Activated CD8-positive, alpha-beta memory T cell treated with anti-CD3 and anti-CD28 coated beads for 1 hour (primary cell): ENCODE measurements at places on chromosomes 6 and 20.

DNA sequence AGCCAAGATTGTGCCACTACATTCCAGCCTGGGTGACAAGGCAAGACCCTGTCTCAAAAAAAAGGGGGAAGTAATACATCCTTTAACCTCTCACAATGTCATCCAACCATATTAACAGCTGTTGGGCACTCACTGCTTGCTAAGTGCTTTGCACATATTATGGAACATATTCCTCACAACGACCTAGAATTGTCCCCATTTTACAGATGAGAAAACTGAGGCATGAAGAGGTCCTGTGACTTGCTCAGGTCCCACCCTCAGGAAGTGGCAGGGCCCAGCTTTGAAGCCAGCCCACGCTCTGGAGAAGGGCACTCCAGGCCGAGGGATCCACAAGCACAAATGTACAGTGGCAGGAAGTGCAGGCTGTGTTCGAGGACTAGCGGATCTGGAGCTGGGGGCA lies 33.3 kb downstream of the BPIFB1 start:
- DNase-seq = no peak

- no peak for DNase-seq
Observed at GRCh38 chr6:169168706-169169105, 84.9 kb downstream of the THBS2 start.

GRCh38 chr6:10587656-10588406 lies 66.7 kb downstream of the GCNT2 start:
- no peak for DNase-seq

DNA sequence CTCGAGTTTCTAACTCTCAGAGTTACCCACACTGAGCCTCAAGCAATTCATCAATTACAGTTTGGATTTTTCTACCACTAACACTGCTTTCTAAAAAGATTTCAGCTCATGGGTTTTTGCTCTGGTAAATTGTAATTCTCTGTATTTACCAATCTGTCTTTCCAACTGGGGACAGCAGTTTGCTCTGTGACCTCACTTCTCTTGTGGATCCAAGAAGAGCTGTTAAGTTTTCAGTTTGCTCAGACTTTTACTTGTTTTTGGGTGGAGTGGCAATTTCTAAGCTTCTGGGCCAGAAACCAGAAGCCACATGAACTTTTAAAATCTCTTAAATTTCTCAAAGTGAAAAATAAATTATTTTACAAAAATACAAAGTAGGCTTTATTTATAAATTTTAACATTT lies 74.2 kb downstream of the ROS1 start:
- DNase-seq = no peak

DNA sequence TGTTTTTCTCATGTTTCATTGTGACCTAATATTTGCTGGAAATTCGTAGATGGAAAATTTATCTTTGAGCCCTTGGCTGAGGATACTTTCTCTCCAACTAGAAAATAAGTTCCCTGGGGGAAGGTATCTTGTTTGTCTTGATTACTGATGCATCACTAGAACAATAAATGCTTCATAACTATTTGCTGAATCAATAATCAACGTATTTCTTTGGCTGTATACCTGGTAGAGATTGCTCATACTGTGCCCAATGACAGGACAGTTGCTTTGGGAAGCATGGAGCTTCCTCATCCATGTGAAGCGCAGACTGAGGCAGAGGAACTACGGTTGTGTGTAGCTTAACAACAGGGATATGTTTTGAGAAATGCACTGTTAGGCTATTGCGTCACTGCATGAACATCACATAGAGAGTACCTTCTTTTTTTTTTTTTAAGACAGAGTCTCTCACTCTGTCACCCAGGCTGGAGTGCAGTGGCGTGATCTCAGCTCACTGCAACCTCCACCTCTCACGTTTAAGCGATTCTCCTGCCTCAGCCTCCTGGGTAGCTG lies 34.2 kb upstream of the RPN2 start:
- DNase-seq = no peak

DNA sequence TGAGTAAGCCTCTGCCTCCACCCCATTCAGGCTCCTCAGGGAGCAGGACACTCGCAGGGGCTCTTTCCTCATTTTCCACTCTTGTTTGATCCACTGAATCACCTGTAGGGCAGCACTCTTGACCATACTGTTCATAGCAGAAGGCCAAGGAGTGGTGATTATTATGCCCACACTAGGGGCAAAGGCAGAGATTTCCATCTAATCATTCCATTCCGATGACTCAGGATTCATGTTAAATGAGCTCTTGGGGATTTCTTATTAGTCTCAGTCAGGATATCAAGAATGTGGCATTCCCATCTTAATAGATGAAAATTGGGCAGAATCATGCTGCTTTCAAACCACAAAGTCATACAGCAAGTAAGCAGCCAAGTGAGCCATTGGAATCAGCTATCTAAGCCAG lies 101.9 kb upstream of the MOCS1 start:
- DNase-seq = no peak

GRCh38 chr6:125931733-125932450 lies 24.7 kb upstream of the HINT3 start:
- DNase-seq = no peak

DNA sequence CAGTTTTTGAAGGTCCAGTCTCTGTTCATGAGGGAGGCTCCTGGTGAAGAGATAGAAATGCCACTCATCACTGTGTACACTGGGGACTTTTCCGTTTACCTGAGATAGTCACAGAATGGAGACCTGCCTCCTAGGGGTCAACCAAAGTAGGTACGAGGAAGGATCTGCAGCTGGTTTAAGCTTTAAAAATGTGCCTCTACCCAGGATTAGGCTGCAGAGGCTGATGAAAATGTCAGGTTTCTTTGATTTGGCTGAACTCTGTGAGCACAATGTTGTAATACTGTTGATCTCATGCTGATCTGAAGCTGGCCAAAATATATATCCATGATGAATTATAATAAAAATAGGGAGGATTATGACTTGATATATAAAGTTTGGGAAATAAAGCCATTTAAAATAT lies 182.7 kb downstream of the ADAT2 start:
- DNase-seq = no peak

GRCh38 chr20:21286775-21287174 lies 16.4 kb upstream of the XRN2 start:
- no peak for DNase-seq

DNA sequence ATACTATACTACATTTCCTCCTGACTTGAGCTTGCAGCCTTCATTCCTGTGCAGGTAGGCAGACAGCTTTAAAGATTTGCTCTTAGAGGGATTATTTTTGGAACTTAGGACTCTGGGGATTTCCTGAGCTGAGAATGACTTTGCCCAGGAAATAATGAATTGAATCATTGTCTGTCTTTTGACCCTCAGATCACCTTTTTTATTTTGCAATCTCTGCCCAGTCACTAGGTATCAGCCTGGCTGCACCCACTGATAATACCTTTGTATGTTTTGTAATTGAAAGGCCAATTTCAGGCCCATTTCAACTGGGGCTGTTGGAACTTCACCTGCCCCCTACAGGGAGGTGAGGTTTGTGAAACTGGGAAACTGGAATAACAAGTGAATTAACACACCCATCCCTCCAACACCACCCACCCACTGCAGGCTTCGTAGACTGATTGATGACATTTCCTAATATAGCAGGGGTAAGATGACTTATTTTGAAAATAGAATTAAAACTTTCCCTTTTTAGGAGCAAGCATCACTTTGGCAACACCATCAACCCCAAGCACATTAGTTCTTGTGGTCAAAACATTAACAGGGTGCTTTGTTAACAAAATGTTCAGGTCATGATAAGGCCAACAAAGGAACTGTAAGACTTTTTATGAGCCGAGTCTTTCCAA lies 157.1 kb upstream of the CENPW start:
- no peak for DNase-seq

DNA sequence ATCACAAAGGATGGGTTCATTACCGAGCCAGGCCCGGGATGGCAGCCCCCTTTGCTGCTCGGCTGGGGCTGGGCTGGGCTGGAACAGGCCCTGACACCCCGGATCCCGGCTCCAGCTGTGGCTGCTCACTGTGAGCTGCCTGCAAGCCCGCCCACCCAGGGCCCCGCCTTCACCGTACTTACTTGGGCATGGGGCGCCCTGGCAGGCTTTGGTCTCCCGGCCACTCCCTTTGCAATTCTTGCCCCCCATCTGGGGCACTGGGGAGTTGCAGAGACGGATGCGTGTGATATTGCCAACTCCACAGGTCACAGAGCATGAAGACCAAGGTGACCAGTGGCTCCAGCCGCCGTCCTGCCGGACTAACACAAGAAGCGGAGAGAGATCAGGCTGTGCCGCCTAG lies 16.7 kb downstream of the THBS2 start:
- no peak for DNase-seq

GRCh38 chr20:14295238-14295637 lies 42.2 kb downstream of the FLRT3 start:
- no peak for DNase-seq

DNA sequence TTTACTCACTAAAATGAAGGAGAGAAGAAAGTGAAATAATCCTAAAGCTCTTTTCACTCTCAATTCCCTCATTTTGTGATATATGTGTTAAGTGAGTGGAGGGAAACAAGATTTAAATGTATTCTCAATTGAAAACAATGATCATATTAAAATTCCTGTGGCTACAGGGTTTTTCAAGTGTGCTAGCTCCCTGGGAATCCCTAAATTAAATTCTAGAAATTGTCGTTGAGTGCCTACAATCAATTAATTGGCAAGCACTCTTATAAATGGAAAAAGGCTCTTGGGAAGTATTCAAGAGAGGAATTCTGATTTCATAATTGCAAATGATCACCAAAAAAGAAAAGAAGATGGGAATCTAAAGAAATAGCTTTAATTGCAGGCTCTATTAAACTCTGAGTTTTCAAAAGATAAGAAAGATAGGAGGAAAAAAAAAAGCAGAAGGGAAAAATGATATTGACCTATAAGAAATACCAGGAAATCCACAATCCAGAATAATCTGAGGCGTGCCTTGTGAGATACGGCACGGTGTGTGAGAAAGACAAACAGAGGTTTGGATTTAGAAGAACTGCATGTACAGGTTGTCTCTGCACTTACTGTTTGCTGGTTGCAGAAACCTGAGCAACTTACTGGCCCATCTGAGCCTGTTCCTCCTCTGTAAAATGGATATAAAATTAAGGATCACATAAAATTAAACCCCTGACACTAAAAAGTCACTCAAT lies 18.3 kb upstream of the MBOAT1 start:
- DNase-seq = no peak
